ENCODE measurements at places on chromosomes 6 and 20. TPM values are rescaled to one million over a fixed set of nuclear protein-coding genes. Genes with fewer than 3 reads are reported as not detected.
A peak's percentile ranks its signal among the peaks of the same experiment; 100 is the strongest.

DNA sequence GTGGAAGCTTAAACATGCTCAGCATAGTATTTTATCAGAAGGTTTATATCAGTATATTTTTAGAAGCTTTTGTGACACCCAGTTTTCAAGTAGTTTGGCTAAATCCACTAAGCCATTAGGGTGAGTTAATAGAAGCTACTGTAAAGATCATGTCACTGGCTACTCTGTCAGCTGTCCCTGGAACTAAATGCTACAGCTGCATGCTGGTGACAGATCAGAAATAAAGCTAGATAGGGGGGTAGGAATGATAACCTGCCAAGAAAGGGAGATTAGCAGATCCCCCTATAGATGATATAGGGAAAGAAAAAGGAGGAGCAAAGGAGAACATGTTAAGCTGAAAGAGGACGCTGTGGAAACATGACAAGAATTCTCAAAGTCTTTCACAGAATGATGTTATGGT, 363.2 kb downstream of the QKI start:
- ATAC-seq = no peak

DNA sequence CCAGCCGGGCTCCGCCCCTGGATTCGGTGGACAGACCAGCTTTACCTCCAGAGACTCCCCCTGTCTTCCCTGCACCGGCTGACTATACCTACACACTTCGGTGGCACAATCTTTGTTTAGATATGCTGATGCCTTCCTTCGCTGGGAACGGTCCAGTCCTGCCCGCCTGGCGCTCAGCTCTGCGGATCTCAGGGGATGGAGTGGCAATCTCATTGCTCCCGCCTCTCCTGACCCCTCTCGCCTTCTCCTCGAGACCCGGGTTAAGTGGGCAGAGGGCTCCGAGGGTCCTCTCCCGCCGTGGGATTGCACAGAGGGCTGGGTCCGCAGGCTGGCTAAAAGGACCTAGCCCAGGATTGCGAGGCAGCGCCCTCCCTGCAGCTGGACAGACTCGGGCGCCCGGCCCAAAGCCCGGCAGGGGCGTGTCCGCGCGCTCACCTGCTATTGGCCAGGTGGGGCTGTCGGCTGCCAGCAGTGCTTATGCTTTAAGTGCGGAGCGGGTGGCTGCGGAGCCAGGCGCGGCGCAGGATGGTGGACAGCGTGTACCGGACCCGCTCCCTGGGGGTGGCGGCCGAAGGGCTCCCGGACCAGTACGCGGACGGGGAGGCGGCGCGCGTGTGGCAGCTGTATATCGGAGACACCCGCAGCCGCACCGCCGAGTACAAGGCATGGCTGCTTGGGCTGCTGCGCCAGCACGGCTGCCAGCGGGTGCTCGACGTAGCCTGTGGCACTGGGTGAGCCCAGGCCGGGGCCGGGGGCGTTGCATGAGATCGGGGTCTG, at the start of gene GNMT:
TSS of gene GNMT (plus strand) at position 512 of the 777 bp plus-strand sequence. CDS start at position 526, 14 bp downstream.
- ATAC-seq = peak; percentile 86

DNA sequence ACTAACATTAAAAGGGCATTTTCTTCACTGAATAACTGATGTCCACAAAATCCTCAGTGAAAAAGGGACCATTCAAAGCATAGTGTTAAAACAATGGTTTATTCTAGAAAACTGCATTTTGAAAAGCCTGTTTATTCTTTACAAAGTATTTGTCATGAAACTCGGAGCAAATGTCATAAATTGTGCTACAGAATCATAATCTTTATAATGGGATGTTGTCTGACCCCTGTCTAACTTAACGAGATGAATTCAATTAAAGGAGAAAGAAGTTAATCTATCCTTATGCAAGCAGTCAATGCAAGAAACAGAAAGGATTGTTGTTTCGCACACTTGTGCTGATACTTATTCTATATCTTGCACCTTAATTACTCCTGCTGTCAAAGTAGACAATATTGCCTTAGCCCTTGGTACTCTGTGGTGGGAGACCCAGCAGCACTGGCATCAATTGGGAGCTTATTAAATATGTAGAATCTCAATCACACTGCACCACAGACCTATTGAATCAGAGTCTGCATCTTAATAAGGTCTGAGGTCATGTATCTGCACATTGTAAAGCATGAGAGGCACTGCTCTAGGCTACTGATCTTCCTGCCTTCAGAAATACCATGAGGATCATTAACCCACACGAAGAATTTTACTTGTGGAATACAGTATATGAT, 708.3 kb downstream of the HDGFL1 start:
- ATAC-seq = no peak

GRCh38 chr6:73131706-73132105, 93.6 kb downstream of the KHDC1L start:
- ATAC-seq = no peak

DNA sequence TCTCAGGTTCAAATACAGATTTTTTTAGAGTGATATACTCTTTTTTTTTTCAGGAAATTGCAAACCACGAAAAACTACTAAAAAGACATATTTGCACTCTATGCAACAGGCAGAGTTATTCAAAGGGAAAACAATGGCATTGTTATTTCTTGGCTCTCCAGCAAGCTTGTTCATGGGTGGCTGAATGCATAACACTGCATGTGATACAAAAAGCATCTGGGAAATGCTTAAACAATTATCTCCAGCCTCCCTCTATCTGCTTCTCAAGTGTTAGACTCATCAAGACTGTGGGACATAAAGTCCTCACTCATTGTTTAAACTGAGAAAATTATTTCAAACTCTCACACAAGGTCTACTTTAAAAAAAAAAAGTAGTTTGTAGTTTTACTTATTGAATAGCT, 7.3 kb upstream of the COL12A1 start:
- ATAC-seq = peak; percentile 56

DNA sequence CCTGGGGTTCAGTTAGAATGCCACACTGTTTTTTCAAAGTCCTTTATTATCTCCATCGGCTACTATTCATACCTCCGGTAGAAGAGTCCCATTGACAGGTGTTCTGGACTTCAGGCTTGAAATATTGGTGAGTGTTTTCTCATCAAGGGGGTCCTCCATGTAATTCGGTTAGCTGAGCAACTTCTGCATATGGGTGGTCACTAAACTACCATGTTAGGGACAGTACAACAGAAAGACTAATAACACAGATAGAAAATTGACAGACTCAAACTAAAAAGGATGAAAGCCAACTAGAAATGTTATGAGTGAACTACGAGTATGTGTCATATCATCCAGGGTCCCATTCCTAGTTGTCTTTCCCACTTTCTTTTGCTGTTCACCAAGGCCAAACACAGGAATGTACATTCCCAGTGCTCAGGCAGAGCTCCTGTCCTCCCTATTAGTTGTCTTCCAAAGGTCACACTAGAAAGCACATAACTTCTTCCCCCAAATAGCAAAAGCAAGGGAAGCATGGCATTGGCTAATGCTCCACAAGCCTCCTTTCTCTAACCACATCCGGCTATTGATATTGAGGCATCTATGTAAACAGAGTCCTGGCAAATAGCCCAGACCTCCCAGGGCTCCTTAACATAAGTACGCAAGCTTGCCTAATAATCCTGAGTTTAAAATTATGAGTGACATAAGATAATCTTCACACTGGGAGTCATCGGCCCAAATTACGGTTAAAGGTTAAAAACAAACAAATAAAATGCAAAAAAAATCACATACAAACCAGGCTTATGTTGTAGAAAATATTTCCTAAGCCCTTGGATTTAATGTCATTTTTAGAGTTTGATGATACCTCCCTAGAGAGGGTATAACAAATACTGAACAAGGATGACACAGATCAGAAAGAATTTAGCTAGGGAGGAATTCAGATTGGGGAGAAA, 13.2 kb downstream of the CCN2 start:
- no peak for ATAC-seq

DNA sequence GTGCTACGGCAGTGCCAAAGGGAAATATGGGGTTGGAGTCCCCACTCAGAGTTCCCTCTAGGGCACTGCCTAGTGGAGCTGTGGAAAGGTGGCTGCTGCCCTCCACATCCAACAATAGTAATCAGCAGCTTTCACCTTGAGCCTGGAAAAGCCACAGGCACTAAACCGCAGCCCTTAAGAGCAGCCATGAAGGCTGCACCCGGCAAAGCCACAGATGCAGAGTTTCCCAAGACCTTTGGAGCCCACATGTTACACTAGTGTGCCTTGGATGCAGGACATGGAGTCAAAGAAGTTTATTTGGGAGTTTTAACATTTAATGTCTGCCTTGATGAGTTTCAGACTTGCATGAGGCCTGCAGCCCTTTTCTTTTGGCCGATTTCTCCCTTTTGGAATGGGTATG, 91.4 kb upstream of the HSF2 start:
- no peak for ATAC-seq

DNA sequence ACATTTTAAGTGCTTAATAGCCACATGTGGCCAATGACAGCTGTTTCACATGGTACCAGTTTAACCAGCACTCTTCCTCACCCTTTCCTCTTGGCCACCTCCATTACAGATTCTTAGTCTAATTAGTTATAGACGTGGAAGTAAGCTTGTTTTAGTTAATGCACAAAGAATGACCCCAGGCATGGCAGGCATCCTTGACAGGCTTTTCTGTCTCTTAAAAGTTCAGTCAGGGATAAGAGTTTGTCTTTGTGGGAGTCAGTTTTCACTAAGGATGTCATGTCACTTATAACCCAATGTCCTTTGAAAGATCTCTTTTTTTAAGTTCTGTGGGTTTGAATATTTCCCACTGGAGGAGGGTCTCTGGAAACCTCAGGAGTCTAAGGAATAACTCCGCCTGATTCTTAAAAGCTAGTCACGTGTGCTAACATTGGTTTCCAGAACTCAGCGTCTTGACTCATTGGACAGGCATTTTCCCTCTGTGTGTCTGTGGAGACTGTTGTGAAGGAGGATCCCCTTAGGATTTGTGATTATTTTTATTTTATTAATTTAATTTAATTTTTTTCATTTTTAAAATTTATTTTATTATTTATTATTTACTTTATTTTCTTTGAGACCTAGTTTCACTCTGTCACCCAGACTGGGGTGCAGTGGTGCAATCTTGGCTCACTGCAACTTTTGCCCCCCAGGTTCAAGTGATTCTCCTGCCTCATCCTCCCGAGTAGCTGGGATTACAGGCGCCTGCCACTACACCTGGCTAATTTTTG, 171.4 kb downstream of the ZFAND3 start:
- ATAC-seq = no peak

KIF13A gene
- total RNA-seq = 15.5 TPM

ANKRD6 gene
- 3.4 TPM for total RNA-seq

PRICKLE4 gene
- 2.7 TPM for total RNA-seq

BHLHE23 gene
- not detected for total RNA-seq

RAB44 gene
- total RNA-seq = 0.07 TPM

Data from motor neuron (in vitro differentiated cells).